ENCODE measurements at places on chromosomes 11 and 22.
A peak's percentile ranks its signal among the peaks of the same experiment; 100 is the strongest.

GRCh38 chr11:80168796-80169195, 728.0 kb upstream of the TENM4 start:
- DNase-seq: no peak

- peak; percentile 36 for DNase-seq
Measured at GRCh38 chr11:8266246-8267241, 2.9 kb upstream of the LMO1 start.

DNA sequence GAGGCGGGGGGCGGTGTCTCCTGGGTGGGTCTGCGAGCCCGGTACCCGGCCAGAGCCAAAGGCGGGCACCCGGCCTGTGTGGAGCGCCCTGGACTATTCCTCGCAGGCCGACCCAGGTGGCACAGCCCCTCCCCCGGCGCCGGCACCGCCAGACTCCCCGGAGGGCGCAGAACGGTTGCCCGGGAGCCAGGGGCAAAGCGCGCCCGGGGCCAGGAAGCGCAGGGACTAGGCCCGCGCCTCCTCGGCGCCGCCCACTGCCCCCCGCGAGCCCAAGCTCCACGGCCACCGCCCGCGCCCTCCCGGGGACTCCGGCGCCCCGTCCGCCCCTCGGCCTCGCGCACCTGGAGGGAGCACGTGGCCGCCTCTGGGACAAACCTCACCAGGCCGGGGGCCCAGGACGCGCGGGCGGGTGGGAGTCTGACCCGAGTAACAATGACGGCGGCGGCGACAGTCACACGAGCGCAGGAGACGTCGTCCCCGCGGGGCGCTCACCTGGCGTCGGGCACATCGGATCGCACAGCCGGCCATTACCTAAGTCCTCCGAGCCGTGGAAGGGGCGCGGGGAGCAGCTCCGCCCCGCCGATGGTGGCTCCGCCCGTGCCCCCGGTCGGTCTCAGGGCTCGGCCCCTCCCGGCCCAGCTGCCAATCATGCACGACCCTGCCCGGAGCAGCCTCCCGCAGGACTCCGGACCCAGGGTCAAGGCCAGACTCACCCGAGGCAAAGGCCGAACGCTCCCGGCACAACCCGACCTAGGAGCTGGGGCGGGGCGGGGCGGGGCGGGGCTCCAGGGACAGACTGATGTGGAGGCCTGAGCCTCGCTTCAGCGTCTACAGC, 7.4 kb downstream of the PLXNB2 start:
- peak; percentile 95 for DNase-seq

- peak; percentile 84 for DNase-seq
Measured at GRCh38 chr22:38203090-38203810, 1.5 kb downstream of the MAFF start.

GRCh38 chr11:19889531-19889930, 176.9 kb downstream of the NAV2 start:
- no peak for DNase-seq

DNA sequence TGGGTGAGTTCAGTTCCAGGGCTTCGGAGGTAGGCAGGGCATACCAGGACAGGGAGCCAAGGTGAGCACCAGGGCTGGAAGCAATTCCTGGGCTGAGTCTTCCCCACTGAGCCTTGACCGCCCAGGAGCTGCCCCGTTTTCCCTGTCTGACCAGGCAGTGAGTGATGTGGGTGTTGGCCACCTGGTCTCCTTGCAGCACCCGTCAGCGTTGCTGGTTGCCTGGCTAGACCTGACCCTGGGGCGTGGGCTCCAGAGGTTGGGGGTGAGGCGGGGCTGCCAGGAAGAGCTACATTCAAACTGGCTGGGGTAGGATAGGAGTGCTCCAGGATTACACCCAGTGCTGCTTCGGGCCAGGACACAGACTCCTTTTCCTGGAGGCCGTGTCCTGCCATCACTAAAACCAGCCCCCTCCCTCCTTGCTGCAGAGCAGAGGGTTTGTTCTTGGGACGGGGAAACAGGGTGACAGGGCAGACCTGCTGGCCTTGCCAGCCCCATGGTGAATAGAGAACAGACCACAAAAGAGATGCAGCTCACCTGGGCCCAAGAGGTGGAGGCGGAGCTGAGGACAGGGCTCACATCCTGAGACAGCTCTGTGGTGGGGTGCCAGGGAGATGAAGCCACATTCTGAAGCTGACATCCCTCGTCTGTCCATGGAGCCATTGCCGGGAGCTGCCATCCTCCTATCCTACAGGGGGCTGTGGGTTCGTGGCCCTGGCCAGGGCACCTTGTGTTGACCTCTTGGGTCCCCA, 14.2 kb downstream of the INCENP start:
- peak; percentile 32 for DNase-seq

DNA sequence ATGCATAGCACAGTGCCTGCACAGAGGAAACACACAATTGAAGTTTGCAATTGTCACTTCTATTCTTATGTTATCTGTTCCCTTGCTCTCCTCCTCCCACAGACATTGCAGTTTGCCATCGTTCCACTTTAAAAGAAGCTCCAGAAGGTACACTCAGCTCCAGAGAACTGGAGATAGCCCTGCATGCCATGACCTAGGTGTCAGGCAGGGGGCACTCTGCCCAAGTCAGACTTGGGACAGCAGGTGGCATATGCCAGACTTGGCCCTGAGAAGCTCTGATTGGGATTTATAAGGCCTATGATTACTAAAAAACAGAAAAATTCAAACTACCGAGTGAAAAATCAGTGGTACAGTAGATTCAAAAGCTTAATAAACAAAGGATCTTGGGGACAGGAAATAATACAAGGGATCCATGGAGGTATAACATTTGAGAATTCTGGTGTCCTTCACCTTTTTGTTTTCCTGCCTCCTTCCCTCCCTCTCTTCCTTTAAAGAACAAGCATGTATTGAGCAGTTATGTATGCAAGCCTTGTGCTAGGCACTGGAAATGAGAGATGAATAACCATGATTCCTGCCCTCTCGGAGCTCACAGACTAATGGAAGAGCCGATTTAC, 40.0 kb downstream of the TENM4 start:
- peak; percentile 89 for DNase-seq

DNA sequence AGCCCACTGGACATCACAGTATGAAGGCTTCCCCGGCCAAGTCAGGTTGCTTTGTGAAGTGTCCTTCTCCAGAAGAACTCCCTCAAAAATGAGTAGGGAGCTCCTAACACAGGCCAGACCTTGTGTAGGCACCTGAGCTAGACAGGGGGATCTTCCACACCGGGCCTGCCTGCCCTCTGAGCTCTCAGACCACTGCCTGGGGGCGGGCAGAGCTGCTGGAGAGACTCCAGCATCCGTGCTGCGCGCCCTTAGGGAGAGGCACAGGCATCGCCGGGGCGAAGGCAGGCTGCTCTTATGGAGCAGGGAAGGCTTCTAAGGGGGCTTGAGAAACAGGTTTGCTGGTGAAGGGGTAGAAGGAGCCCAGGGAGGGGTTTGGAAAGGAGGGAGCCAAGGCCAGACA, 4.4 kb downstream of the KCNJ5 start:
- no peak for DNase-seq

- no peak for DNase-seq
Measured at GRCh38 chr11:46894506-46894905, 23.8 kb downstream of the LRP4 start.

GRCh38 chr11:130426837-130427341, 1.5 kb downstream of the ADAMTS8 start:
- no peak for DNase-seq

- DNase-seq: no peak
Measured at GRCh38 chr11:123479048-123479837, 49.2 kb downstream of the GRAMD1B start.

- DNase-seq: no peak
Measured at GRCh38 chr11:77776455-77776854, 44.1 kb downstream of the RSF1 start.

GRCh38 chr11:116778556-116778955, 5.8 kb upstream of the BUD13 start:
- no peak for DNase-seq

GRCh38 chr11:12375720-12376119, 1.7 kb upstream of the PARVA start:
- DNase-seq: no peak

- DNase-seq: no peak
Measured at GRCh38 chr11:116976941-116977570, 121.2 kb downstream of the SIK3 start.

Measured in endodermal cell (in vitro differentiated cells).